ENCODE measurements at places on chromosomes 7 and 10. TPM values are rescaled to one million over a fixed set of nuclear protein-coding genes. Genes with fewer than 3 reads are reported as not detected.

CHAT gene
- not detected for total RNA-seq

FMC1 gene
- 13.3 TPM for total RNA-seq

EVX1 gene
- not detected for total RNA-seq

GRID2IP gene
- total RNA-seq = not detected

TSPAN15 gene
- total RNA-seq = 141 TPM

IDI2 gene
- total RNA-seq = not detected

SEMA4G gene
- total RNA-seq = 1.4 TPM

UCN3 gene
- not detected for total RNA-seq

TEX47 gene
- total RNA-seq = not detected

CEP55 gene
- total RNA-seq = not detected

SRRM3 gene
- total RNA-seq = 2.7 TPM

HBP1 gene
- total RNA-seq = 129 TPM

NUTM2A gene
- 1.4 TPM for total RNA-seq

GRCh38 chr10:59124187-59124586 lies 52.3 kb upstream of the PHYHIPL start:
- DNase-seq = no peak

GRCh38 chr7:133561396-133561795 lies 308.5 kb downstream of the EXOC4 start:
- no peak for DNase-seq

DNA sequence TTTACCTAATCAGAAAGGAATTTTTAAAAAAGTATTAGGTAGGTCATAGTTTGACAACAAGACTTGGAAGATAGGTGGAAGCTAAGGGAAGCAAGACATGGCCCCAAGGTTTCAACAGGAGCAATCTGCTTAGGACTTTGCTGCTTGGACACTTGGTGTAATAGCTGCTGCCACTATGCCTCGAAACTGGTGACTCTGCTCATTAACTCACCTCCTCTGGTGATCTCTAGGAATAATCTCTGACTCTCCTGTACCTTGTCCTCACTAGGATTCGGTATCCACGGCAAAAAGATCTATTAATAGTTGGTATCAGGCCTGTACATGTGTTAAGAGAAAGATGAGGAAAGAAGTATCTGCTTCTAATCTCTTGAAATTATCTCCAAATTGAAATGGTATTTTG lies 53.1 kb downstream of the PTEN start:
- no peak for DNase-seq

DNA sequence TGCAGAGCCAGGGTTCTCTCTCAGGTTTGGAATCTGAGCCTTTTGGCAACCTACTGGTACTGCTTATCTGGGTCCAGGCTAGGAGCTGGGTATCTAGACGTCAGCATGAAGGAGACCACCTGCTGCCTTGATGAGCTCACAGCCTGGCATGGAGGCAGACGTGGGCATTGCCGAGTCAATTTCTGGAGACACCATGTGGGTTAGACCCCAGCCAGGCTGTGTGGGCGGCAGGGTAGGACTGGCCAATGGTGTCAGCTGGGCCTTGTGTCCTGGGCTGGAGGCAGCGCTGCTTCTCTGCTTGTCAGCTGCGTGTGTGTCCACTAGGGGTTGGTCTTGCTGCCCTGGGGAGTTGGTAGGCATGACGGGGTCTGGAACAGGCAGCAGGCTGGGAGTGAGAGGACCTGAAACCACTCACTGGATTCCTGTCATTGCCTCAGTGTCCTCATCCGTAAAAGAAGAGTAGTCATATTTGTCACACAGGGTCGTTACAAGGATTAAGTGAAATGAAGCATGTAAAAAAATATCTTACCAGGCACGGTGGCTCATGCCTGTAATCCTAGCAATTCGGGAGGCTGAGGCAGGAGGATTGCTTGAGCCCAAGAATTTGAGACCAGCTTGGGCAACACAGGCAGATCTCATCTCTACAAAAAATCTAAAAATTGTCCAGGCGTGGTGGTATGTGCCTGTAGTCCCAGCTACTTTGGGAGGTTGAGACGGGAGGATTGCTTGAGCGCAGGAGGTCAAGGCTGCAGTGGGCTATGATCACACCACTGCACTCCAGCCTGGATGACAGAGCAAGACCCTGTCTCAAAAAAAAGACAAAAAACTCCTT lies 31.7 kb upstream of the ANKRD2 start:
- no peak for DNase-seq

- DNase-seq = no peak
Observed at GRCh38 chr7:151520419-151521261, 945 bp upstream of the RHEB start.

GRCh38 chr10:73911553-73912004 lies 647 bp downstream of the PLAU start:
- DNase-seq = no peak

- DNase-seq = no peak
Observed at GRCh38 chr7:128829391-128830166, 627 bp upstream of the FLNC start.

DNA sequence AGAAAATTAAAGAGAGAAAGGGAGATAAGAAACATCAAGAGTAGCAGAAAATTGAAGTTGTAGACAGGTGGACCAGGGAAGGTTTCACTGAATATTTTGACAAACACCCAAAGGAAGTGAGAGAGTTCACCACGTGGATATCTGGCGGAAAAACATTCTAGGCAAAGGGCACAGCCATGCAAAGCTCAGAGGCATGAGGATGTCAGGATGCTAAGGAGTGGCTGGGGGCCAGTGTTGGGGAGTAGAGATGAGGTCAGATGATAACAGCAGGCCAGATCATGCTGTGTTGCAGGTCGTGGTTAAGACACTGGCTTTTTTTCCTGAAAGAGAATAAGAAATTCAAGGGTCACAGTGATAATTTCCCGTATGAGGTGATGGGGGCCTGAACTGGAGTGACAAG lies 181.9 kb downstream of the DGKI start:
- no peak for DNase-seq

- DNase-seq = no peak
Observed at GRCh38 chr7:124085179-124085578, 52.3 kb upstream of the TMEM229A start.

GRCh38 chr7:31647511-31647910 lies 39.5 kb upstream of the PPP1R17 start:
- no peak for DNase-seq

- no peak for DNase-seq
Observed at GRCh38 chr10:83199374-83199773, 939.9 kb upstream of the GHITM start.

- DNase-seq = no peak
Observed at GRCh38 chr7:116971869-116972268, 18.6 kb downstream of the ST7 start.

- no peak for DNase-seq
Observed at GRCh38 chr7:87574630-87575029, 26.1 kb downstream of the ABCB1 start.

- no peak for DNase-seq
Observed at GRCh38 chr10:128633864-128634540, 507.8 kb upstream of the MKI67 start.

DNA sequence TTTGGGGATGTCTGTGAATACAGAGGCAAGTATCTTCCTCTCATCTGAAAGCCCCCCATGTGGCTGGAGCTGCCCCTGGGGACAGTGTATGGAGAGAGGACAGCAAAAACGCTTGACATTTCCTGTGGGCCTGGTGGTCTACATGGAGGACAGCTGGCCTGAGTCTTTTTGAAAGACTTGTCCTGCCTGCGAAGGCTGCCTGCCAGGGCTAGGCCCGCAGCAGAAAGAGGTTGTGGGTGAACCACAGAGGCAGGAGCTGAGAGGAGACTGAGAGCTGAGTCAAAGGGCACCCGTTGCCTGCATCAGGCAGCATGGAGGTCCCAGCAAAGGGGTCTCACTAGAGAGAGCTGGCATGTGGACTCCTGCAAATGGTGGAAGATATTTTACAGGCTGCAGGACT lies 66.4 kb downstream of the KAT6B start:
- no peak for DNase-seq

GRCh38 chr10:114526126-114526503 lies 121.8 kb upstream of the AFAP1L2 start:
- DNase-seq = no peak

DNA sequence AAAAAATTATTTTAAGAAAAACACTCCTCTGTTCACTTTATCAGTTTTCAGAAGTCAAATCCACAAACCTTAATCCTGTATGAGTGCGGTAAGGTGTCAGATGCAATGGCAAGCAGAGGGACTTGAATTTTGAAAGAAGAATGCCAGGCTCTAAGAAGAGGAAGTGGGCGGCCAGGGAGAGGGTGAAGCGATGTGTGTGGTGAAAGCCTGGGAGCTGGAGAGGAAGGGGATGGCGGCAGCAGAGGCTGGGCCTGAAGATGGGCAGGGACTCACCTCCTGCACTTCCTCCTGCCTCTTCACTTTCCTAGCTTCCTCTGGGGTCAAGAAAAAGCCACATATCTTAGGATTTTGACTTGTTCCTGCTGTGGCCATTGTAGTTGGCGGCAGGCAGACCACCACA lies 609.6 kb downstream of the PARD3 start:
- no peak for DNase-seq

- no peak for DNase-seq
Observed at GRCh38 chr7:117630501-117630900, 150.7 kb downstream of the CFTR start.

- DNase-seq = no peak
Observed at GRCh38 chr7:92644406-92645113, 54.4 kb upstream of the FAM133B start.

GRCh38 chr10:71766717-71767419 lies 6.5 kb downstream of the VSIR start:
- DNase-seq = peak; percentile 56

DNA sequence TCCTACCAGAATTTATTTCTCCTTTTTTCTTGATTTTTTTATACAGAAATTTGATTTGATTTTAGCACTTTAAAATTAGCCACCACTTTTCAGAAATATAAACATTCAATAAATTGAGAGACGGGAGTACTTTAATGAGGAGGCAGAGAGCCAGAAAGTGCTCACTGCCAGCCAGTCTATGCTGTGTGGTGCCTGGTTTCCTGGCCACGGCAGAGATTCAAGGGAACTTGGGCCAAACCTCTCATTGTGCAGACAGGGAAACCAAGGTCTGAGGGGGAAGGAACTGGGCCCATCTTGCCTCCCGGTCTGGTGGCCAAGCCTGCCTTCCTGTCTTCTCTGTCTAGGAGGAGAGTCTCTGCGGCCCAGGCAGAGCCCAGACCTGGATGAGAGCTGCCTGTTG lies 25.9 kb downstream of the ADAMTS14 start:
- DNase-seq = no peak

DNA sequence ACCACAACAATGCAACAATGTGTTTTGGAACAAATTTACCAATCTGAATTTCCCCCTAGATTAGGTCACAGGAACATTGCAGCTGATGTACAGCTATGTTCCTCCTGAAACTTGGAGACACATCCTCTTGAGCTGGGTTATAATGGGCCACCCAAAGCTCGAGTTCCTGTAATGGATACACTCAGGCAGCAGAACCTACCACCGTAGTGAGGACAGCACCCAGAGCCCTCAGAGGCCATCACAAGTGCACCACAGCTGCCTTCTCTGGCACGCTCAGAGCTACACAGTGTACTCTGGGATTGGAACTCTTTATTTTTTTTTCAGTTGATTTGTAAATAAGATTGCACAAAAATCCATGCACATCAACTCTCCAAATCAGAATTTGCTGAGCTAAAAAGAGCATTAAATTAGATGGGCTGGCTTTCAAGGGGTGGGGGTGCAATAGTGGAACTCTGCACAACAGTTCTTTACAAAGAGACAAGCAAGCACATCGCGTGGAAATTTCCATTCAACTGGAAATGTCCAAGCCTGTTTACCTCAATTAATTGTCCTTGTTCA lies 56.7 kb downstream of the EGFR start:
- DNase-seq = no peak

DNA sequence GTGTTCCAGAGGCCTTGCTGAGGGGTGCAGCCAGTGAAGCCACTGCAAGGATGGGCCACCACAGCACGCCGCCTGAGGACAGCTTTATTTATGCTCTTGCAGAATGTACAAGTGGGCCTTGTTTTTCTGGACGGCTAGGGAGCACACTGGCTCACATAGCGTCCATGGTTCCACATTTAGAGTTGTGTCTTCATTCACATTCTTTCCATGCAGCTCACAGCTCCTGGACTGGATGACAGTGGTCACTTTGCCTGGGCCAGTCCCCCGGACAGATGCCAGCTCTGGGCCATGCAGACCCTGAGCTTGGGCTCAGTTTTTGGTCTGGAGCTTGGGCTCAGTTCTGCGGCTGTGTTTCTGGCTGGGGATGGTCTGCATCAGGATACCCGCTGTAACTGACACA lies 2.6 kb upstream of the C10orf71 start:
- DNase-seq = no peak

DNA sequence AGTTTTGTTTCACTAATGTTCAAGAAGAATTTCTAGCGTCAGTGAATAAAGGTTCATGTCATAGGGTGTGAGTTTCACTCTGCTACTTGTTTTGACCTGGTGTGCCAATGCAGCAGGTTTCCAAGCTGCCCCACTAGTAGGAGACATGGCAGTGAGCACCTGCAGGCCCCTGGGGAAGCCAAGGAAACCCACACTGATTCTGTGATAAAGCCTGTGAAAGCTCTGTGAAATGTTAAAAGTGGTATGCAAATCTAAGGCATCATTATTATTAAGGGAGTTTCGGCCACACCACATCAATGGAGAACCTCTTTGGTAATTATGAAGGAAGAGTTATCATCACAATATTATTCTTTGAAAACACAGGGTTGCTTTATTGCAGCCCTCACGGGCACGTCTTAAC lies 46.4 kb downstream of the ABCB5 start:
- no peak for DNase-seq

DNA sequence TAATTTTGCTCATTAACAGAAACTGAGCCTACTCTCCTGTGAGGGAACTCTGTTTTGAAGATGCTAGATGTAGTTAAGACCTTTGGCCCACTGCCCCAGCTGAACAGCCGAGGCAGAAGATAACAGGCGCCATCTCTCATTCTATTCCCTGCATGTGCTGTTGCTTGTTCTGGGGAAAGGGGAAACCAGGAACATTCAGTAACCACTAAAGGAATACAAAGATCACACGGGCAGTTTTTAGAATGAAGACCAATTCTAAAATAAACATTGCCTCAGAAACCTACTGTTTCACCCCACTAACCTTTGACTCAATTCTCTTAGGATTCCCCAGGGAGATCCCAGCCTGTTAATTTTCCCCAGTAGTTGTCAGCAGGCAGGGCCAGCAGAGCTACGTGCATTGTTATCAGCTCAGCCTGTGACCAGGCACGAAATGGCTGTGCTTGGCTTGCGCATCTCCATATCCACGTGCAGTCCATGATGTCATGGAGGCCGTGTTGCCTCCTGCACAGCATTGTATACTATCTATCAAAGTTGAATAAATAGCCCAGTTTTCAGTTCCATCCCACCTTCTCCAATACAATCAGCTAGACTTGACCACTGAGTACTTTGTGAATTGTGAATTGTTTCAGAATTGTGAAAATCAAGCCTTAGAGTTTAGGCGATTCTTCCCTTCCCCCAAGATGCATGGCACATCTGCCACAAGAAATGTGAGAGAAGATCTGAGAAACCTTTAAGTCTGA lies 36.0 kb downstream of the ANK3 start:
- DNase-seq = no peak

DNA sequence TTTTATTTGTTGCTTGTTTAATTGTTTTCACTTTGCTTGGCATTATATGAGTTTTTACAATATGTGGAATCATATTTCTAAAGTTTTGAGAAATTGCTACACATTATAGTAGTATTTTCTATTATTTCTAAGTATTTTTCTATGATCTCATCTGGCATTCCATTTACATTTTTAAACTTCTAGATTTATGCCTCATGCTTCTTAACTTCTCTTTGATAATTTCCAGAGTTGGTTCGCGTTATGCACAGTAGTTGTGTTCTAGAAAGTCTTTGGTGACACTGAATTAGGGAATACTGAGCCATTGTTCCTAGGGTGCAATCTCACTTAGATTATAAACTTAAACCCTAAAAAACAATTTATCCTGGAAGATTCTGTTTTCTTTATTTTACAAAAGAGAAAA lies 129.2 kb downstream of the GNAI1 start:
- no peak for DNase-seq

All from omental fat pad (tissue), 4 donors.